Dermis blood vessel endothelial cell (primary cell): ENCODE measurements at places on chromosomes 6 and 20. TPM values are rescaled to one million over a fixed set of nuclear protein-coding genes. Genes with fewer than 3 reads are reported as not detected.

DNA sequence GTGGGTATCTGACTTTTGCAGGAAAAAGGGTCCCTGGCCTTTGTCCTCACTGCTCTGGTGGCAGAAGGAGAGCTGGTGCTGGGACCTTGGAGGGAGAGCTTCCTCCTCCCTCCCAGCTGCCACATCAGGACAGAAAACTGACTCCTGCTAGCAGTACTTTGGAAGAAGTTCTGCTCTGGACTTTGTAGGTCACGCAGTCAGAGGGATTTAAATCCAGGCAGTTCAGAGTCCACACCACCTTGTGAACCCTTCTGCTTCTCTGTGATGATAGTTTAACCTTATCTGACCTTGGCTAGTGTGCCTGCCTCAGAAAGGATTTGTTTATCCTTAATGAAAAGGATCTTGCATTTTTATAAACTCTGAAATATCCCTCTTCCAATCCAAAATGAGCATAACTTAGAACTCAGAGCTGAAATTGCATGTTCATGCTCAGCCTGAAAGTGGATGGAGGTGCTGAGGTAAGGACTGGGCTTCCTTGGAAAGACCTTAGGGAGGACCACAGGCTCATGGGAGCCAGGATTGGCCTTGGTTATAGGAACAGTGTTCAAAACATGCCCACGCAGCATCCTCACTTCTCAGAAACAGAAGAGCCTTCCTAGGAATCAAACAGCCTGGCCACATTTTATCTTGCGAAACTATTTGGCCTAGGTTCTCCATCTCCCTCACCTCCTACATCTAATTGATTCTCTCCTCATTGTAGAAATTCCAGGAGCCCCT, 123.9 kb upstream of the SASH1 start:
- DNase-seq = no peak

DNA sequence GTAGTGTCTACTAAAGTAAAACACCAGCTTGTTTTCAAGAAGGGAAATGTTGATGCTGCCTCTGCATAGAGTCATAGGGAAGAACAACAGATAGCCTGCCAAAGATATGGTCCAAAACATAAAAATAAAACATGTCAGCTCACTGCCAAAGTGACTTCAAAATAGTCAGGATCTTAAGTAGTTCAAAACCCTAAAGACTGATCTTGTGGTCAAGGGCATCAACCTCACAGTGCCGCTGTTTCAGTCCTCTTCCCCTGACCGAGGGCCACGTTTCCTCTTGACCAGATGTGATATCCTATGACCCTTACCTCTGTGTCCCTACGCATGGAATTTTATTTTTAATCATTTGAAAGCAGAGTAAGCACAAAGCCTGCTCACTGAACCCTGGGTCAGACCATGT, 104.2 kb upstream of the CNKSR3 start:
- peak; percentile 40 for DNase-seq

- DNase-seq = peak; percentile 28
Measured at GRCh38 chr20:53935344-53936084, 134.9 kb downstream of the BCAS1 start.

Gene KIF13A
- 48.2 and 52.4 TPM in 2 replicates for total RNA-seq

Gene OR2H2
- not detected in 2 replicates for total RNA-seq
